Eye (tissue), 1 donor: ENCODE measurements at places on chromosomes 7 and 10.

GRCh38 chr7:46764100-46764936 lies 817.6 kb downstream of the TNS3 start:
- no peak for DNase-seq

DNA sequence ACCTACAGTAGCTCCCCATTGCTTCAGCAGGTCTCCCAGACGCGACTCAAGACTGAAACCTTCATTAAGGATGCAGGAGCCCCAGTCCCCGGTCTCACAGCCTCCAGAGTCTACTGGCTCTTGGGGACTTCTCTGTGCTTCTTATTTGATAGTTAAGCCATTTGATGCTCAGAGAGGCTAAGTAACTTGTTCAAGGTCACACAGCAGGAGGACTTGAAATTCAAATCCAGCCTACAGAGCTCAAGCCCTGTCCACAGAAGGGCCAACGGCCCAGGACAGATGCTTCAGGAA lies 21.2 kb upstream of the ZMIZ1 start:
- no peak for DNase-seq

GRCh38 chr10:49798275-49798674 lies 36.2 kb upstream of the OGDHL start:
- DNase-seq = no peak

DNA sequence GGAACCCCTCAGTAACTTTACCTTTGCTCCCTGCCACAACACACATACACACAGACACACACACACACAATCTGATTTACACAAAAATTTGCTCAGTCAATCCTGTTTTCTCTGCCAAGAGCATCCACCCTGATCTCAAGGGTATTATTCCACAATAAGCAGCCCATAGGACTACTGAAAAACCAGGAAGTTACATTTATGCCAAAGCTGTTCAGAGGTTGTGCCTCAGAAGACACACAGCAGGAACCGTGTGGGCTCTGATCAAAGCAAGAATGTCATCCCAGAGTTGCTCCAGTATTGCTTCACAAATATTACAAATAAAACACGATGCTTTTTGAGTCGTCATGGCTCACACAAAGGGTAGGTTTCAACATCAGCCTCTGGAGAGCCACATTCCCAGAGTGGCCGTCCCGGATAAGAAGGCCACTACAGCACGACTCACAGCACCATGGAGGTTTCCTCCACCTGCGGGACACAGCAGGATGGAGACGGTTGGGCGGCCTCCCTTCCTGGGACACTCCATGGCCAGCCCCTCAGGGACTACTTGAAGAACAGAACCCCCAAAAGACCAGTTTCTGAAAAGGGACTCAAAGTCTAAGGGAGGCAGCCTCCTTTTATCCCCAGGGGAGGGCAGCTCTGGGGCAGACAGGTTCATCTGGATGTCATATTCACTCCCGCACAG lies 1.6 kb downstream of the AIFM2 start:
- no peak for DNase-seq

DNA sequence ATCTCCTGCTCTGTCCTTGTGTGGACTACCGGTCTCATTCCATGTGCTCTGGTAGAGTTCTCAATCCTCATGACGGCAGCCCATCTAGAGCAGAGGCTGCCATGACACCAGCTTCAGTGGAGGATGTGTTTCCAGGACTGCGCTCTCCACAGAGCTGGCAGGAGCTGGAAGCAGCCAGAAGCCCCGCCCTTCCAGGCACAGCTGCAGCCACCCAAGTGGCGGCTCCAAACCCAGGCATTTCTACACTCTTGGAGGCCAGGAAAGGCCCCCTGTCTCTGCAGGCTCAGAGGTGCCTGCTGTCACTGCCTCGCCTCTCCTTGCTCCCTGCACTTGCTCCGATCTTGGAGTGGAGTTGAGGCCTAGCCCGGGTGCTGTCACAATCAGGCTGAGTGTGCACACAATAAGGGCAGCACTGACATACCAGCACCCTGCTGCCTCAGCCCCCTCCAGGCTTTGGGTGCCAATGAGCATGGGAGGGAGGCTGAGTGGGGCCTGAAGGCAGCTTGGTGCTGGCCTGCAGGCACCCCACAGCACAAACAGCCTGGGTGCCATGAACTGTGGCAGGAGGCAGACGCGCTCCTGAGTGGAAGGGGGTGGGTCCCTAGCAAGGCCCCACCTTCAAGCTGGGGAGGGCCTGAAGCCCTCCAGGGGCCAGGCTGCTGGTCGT lies 122.1 kb downstream of the LRRN3 start:
- DNase-seq = no peak

- DNase-seq = peak; percentile 66
Measured at GRCh38 chr7:107463139-107464078, 6.4 kb upstream of the GPR22 start.

DNA sequence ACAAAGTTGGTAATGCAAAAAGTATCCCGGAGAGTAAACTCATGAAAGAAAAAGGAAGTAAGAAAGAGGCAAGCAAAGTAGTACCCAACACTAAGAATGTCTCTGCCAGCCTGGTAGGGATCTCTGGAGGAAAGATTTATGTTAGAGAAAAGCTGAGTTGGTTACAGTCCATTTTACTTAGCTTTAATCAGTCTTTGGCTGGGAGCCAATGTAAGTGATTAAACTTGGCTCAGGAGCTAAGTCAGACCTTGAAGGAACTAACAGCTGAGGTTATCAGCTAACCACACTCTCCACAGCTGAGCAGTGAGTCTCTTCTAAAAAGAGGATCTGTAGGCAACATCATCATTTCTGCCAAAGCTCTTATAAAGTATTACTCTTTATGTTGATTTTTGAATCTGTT lies 148.0 kb downstream of the ANKRD7 start:
- DNase-seq = peak; percentile 11

- DNase-seq = peak; percentile 73
Measured at GRCh38 chr10:125159486-125159931, 854 bp downstream of the CTBP2 start.

DNA sequence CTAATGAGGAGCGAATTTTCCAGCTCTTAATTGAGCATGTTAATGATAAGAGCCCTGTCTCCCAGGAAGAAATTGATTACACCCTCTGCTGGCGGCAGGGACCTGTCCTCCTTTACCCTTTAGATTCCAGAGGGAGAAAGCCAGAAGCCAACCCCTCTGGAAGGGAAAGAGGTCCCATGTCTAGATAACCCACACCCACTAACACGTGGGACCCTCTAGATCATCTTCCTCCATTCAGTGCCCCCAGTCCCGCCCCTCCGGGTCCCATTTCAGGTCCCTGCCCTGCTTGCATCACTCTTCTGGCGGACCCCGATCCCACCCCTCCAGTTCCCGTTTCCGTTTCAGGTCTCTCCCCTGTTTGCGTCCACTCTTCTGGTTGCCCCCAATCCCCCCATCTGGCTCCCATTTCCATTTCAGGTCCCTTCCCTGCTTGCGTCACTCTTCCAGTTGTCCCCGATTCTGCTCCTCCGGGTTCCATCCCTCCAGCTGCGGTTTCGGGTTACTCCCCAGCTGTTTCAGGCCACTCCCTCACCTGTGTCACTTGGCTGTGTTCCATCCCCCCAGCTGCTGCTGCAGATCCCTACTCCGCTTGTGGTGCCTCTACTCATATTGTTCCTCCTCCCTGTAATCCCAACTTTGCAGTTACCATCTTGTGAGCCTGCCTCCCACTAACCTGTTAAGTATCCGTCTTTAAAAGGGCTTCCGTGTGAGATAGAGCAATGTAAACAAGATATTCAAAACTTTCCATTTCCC lies 202.4 kb downstream of the SH2D4B start:
- no peak for DNase-seq

DNA sequence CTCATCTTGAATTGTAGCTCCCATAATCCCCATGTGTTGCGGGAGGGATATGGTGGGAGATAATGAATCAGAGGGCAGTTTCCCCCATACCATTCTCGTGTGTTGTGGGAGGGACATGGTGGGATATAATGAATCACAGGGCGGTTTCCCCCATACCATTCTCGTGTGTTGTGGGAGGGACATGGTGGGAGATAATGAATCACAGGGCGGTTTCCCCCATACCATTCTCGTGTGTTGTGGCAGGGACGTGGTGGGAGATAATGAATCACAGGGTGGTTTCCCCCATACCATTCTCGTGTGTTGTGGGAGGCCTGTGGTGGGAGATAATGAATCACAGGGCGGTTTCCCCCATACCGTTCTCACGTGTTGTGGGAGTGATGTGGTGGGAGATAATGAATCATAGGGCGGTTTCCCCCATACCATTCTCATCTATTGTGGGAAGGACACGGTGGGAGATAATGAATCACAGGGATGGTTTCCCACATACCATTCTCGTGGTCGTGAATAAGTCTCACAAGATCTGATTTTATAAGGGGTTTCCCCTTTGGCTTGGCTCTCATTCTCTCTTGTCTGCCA lies 271.0 kb downstream of the MAD1L1 start:
- DNase-seq = no peak

GRCh38 chr7:124689523-124689922 lies 76.1 kb downstream of the GPR37 start:
- DNase-seq = no peak

- no peak for DNase-seq
Measured at GRCh38 chr10:92696606-92697383, 7.0 kb downstream of the HHEX start.

DNA sequence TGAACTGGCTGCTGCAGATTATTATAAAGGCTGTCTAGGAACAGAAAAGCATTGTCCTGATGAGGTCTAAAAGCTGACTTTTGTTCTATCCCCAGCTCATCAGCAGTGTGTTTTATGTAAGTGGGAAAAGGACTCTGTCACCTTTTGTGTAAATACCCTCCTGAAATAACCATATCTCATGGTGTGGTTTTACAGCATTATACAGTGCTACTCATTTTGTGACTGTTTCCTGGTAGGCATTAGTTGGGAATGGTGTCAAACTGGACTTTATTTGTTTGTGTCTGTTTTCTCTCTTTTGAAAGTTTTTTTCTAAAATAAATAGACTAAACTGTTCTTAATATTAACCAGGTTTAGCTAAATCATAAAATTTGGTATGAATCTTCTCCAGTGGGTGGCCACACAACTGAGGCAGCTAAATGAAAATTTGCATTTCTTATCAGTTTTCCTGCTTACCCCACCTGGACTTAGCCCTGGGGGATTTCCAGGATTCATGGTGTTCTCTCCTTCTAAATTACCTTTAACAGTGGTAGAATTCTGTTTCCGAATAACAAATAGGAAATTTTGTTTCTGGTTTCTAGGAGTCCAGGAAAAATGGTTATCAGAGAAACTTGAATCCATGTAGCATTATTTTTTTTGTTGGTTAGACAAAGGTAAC lies 140.9 kb downstream of the LHFPL3 start:
- no peak for DNase-seq

GRCh38 chr10:106919871-106920282 lies 244.6 kb downstream of the SORCS1 start:
- DNase-seq = no peak

GRCh38 chr10:93218386-93218785 lies 144.7 kb downstream of the CYP26A1 start:
- no peak for DNase-seq

GRCh38 chr7:50627824-50628361 lies 62.7 kb upstream of the DDC start:
- no peak for DNase-seq
